ENCODE measurements at places on chromosomes 4 and X. TPM values are rescaled to one million over a fixed set of nuclear protein-coding genes. Genes with fewer than 3 reads are reported as not detected.

GRCh38 chrX:122868631-122869030 is 315.4 kb upstream of the GRIA3 start:
- no peak overlapping the region for H3K27ac ChIP-seq
- H3K27me3 ChIP-seq: no peaks in the 10 kb centered on the region
- H3K36me3 ChIP-seq: no peaks in the 10 kb centered on the region
- H3K4me1 ChIP-seq: no peaks in the 10 kb centered on the region
- H3K4me3 ChIP-seq: no peak overlapping the region
- no peak for DNase-seq

CPLX1 gene
- 0.81 TPM for total RNA-seq

DNA sequence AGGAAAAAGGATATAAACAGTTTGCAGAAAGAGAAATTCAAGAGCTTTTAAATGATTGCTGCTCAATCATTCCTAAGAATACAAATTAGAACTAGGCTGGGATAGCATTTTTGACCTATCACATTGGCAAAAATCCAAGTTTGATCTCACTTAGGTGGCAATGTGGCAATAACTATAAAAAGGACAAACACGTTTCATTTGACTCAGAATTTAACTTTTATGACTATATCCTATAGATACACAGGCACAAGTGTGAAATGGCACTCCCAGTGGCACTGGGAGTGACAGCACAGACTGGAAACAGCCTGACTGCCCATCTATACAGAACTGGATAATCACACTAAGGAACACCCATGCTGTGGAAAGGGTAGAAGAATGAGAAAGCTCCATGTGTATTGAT is 11.1 kb downstream of the CENPU start:
- H3K27ac ChIP-seq: no peak overlapping the region
- no peaks in the 10 kb centered on the region for H3K27me3 ChIP-seq
- no peak overlapping the region for H3K4me3 ChIP-seq
- no peaks in the 10 kb centered on the region for H3K4me1 ChIP-seq
- no peaks in the 10 kb centered on the region for H3K36me3 ChIP-seq

PNMA6E gene
- total RNA-seq: not detected

ABCE1 gene
- total RNA-seq: 62.2 TPM

- H3K4me1 ChIP-seq: peaks cover 14% of the 10 kb centered on the region
- no peaks in the 10 kb centered on the region for H3K36me3 ChIP-seq
- H3K27me3 ChIP-seq: no peaks in the 10 kb centered on the region
- peak overlapping the region; percentile 16 for H3K27ac ChIP-seq
Measured at GRCh38 chr4:102553982-102554381, 52.8 kb downstream of the NFKB1 start.
